ENCODE measurements at places on chromosomes 3 and 15. TPM values are rescaled to one million over a fixed set of nuclear protein-coding genes. Genes with fewer than 3 reads are reported as not detected.

Gene SELENOS
- 24.5 TPM for total RNA-seq

Gene QTRT2
- 63.1 TPM for total RNA-seq

DNA sequence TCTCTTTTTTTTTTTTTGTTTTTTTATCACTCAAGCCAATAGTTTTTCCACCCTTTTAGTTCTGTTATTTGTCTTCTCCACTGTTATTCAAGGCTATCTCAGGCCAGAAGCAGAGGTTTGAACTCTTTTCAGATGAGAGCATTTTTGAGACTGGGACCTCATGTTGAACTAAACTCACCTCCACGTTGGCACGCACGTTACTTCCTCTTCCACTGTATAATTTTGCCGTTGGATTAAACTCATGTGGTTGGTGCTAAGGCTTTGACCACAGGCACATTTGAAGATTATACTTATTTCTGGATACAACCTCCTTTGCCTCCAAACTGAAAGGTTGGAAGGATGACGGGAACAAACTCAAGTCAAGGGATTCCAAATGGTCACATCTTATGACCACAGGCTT is 501.3 kb upstream of the TPRG1 start:
- H3K27me3 ChIP-seq, result no peaks in the 10 kb centered on the region
- peaks cover 10% of the 10 kb centered on the region for H3K36me3 ChIP-seq
- peaks cover 15% of the 10 kb centered on the region for H3K4me1 ChIP-seq
- H3K4me3 ChIP-seq, result no peak overlapping the region

Gene CXCR6
- not detected for total RNA-seq

Gene CHRNA7
- not detected for total RNA-seq

- no peaks in the 10 kb centered on the region for H3K36me3 ChIP-seq
- no peak overlapping the region for H3K4me3 ChIP-seq
- H3K4me1 ChIP-seq, result no peaks in the 10 kb centered on the region
- no peak overlapping the region for H3K27ac ChIP-seq
Measured at GRCh38 chr15:99124641-99125040, 19.8 kb downstream of the SYNM start.

- H3K36me3 ChIP-seq, result peaks cover 49% of the 10 kb centered on the region
- DNase-seq, result peak; percentile 51
- H3K27ac ChIP-seq, result peak overlapping the region; percentile 98
- peaks cover 66% of the 10 kb centered on the region for H3K4me1 ChIP-seq
- H3K27me3 ChIP-seq, result no peaks in the 10 kb centered on the region
- peak overlapping the region; percentile 99 for H3K4me3 ChIP-seq
Measured at GRCh38 chr3:52277071-52277964, 1.1 kb downstream of the WDR82 start.

- H3K27me3 ChIP-seq, result no peaks in the 10 kb centered on the region
- no peak overlapping the region for H3K4me3 ChIP-seq
- no peaks in the 10 kb centered on the region for H3K4me1 ChIP-seq
- no peak for DNase-seq
- H3K27ac ChIP-seq, result no peak overlapping the region
Measured at GRCh38 chr3:29594261-29594660, 313.4 kb downstream of the RBMS3 start.

Gene ITGA11
- not detected for total RNA-seq

- H3K4me1 ChIP-seq, result peaks cover 1% of the 10 kb centered on the region
- H3K4me3 ChIP-seq, result no peak overlapping the region
- DNase-seq, result no peak
- no peaks in the 10 kb centered on the region for H3K27me3 ChIP-seq
- no peak overlapping the region for H3K27ac ChIP-seq
Measured at GRCh38 chr15:70063261-70063925, 34.3 kb downstream of the TLE3 start.

Gene UBA7
- total RNA-seq, result 216 TPM

Data from activated B cell treated with CpG ODN at 0.5 μM for 24 hours (primary cell).